ENCODE measurements at places on chromosomes 3 and 15. TPM values are rescaled to one million over a fixed set of nuclear protein-coding genes. Genes with fewer than 3 reads are reported as not detected.

DNA sequence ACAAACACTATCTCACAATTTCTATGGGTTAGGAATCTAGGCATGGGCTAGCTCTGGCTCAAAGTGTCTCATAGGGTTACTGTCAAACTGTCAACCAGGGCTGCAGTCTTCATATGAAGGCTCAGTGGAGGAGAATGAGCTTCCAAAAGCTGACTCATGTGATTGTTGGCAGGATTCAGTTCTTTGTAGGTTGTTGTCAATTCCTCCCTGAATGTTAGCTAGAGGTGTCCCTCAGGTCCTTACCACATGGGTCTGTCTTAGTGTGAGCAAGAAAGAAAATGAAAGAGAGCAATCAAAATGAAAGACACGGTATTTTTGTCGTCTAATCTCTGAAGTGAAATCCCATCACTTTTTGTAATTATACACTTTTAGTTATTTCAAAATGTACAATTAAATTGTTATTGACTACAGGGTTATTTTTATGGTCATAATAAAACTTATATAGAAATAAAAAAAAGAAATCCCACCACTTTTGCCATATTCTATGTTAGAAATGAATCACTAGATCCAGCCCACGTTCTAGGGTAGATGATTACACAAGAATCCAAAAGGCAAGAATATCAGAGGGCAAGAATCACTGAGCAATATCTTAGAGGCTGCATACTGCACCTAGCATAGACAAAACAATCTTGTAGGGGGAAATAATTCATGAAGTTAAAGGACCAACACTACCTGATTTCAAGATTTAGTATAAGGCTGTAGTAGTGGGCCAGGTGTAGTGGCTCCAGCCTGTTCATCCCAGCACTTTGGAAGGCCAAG, 8.4 kb downstream of the ACSBG1 start:
- H3K4me1 ChIP-seq: peaks cover 12% of the 10 kb centered on the region
- no peak overlapping the region for H3K4me3 ChIP-seq
- peaks cover 4% of the 10 kb centered on the region for H3K36me3 ChIP-seq
- DNase-seq: no peak
- H3K27ac ChIP-seq: no peak overlapping the region

GRCh38 chr15:95429345-95429744, 901.2 kb upstream of the NR2F2 start:
- H3K4me1 ChIP-seq: no peaks in the 10 kb centered on the region
- no peak for DNase-seq
- H3K27me3 ChIP-seq: no peaks in the 10 kb centered on the region
- no peaks in the 10 kb centered on the region for H3K36me3 ChIP-seq

DNA sequence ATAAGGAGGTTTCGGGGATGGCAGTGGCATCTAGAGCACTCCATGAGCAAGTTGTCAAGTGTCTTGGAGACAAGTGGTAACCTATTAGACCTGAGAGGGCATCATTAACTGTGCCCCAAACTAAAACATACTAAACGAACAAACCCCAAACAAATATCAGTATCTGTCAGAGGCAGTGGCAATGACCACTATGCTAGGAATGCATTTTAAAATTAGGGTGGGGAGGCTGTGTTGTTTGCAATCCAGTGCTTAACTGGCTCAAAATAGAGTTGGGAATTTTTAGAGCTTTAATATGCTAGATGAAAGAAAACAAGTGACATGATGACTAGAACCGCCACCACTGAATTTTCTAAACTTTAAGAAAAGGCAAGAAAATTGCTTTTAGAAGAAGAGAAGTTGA, 51.8 kb upstream of the TPRG1 start:
- no peak overlapping the region for H3K4me3 ChIP-seq
- no peaks in the 10 kb centered on the region for H3K36me3 ChIP-seq
- H3K27me3 ChIP-seq: no peaks in the 10 kb centered on the region
- DNase-seq: no peak
- peaks cover 3% of the 10 kb centered on the region for H3K4me1 ChIP-seq

- H3K27me3 ChIP-seq: no peaks in the 10 kb centered on the region
- no peaks in the 10 kb centered on the region for H3K4me1 ChIP-seq
- no peak overlapping the region for H3K4me3 ChIP-seq
- H3K36me3 ChIP-seq: no peaks in the 10 kb centered on the region
Observed at GRCh38 chr3:23431764-23432163, 228.6 kb downstream of the UBE2E2 start.

- no peak overlapping the region for H3K27ac ChIP-seq
- no peaks in the 10 kb centered on the region for H3K27me3 ChIP-seq
- peaks cover 5% of the 10 kb centered on the region for H3K4me1 ChIP-seq
- peaks cover 11% of the 10 kb centered on the region for H3K36me3 ChIP-seq
- DNase-seq: no peak
Observed at GRCh38 chr3:23985747-23986544, 40.9 kb downstream of the NR1D2 start.

DNA sequence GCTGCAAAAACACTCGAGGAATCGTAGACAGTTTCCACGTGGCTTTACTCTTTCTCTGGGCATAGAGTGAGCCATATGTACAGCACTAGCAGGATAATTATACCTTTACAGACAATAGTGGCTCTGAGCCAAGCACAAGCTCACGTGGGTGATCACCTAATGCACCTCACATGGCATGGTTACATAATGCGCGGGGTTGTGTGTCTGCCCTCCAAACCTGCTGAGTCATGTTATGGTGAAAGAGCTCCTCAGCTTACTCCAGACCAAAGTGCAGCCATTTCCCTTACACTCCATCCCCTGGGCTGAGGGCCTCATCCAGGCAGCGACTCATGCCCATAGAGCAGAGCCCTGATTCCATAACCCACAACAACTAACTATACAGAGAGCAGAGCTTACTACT, 1458.4 kb upstream of the CADM2 start:
- H3K4me1 ChIP-seq: no peaks in the 10 kb centered on the region
- no peak overlapping the region for H3K27ac ChIP-seq
- no peak overlapping the region for H3K4me3 ChIP-seq
- no peaks in the 10 kb centered on the region for H3K36me3 ChIP-seq
- no peaks in the 10 kb centered on the region for H3K27me3 ChIP-seq
- DNase-seq: no peak

- H3K27me3 ChIP-seq: no peaks in the 10 kb centered on the region
- H3K36me3 ChIP-seq: peaks cover 30% of the 10 kb centered on the region
- H3K4me3 ChIP-seq: no peak overlapping the region
- H3K4me1 ChIP-seq: no peaks in the 10 kb centered on the region
- no peak for DNase-seq
- no peak overlapping the region for H3K27ac ChIP-seq
Observed at GRCh38 chr15:59063042-59063441, 41.9 kb upstream of the CCNB2 start.

GRCh38 chr3:48425281-48425812, 4.5 kb downstream of the PLXNB1 start:
- H3K27ac ChIP-seq: peak overlapping the region; percentile 78
- peaks cover 68% of the 10 kb centered on the region for H3K4me1 ChIP-seq
- no peak for DNase-seq
- H3K27me3 ChIP-seq: no peaks in the 10 kb centered on the region
- peak overlapping the region; percentile 4 for H3K4me3 ChIP-seq

GRCh38 chr3:62615258-62615849, 242.0 kb upstream of the FEZF2 start:
- no peak for DNase-seq
- no peaks in the 10 kb centered on the region for H3K36me3 ChIP-seq
- H3K4me3 ChIP-seq: no peak overlapping the region
- H3K4me1 ChIP-seq: no peaks in the 10 kb centered on the region
- H3K27me3 ChIP-seq: no peaks in the 10 kb centered on the region

DNA sequence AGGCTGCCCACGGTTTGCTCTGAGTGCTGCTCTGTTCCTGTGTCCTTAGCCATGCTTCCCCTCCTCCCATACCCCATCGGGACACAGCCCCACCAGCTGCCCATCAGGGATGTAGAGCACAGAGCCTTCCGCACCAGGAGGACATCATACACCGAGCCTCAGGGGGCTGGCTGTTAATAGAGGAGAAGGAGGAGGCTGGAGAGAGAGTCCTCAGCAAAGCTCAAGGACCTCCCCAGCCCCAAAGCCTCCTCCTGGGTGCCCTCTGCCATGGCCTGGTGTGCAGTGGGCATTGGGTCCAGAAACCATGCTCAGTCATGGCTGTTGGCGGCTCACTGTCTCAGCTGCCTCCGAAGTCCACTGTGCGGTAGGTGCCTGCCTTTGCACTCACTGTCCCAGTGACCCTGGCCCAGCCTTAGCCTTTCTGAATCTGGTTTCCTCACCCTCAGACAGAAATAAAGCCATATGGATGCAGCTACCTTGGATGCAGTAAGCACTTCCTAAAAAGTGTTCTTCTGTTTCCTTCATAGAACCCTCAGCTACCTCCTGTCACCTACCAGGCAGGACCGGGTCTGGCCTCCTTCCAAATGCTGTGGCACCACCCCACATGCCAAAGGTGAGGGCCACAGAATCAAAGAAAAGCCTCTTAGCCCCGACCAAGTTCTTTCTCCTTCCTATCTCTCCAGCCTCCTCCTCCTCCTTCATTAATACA, 53.9 kb downstream of the ACAD9 start:
- no peak overlapping the region for H3K4me3 ChIP-seq
- no peaks in the 10 kb centered on the region for H3K27me3 ChIP-seq
- DNase-seq: no peak
- no peaks in the 10 kb centered on the region for H3K4me1 ChIP-seq
- no peak overlapping the region for H3K27ac ChIP-seq
- H3K36me3 ChIP-seq: peaks cover 4% of the 10 kb centered on the region

DNA sequence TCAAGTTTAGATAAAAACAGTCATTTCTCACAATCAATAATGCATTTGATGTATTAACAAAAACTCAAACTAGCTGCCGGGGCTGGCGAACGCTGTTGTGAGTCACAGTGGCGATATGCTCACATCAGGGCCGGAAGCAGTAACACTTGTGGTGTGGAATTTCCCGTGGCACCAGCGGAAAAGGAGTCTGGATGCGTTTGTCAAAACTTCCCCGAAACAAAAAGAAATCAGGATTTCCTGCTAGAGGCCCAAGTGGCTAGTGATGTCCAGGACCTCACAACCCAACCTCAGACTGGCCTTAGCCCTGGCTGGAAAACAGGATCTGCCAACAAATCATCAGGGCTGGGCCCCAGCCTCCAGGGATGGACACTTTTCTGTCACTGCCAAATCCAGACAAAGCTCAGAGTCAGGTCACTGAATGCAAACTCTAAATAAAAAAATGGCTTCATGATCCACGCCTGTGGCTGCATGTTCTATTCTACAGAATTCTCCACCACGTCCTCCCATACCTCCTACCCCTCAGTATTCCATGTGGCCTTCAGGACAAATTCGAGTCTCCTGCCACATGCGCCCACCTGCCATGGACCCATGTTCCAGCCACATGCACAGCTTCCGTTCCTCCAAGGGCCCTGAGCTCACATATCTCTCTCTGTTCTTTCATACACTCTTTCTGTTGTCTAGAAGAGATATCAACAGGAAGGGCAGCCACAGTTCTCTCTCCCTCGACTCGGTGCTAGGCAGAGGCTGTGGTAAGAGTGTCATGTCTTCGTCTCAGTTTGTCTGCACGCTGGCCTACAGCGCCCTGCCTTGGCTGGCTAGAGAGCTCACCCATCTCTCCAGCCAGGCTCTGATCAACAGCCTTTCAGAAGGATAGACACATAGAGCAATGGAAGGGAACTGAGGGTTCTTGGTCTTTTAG, 35.4 kb downstream of the EHD4 start:
- no peak for DNase-seq
- H3K4me3 ChIP-seq: no peak overlapping the region
- no peaks in the 10 kb centered on the region for H3K36me3 ChIP-seq
- H3K27me3 ChIP-seq: no peaks in the 10 kb centered on the region
- H3K27ac ChIP-seq: peak overlapping the region; percentile 22
- peaks cover 5% of the 10 kb centered on the region for H3K4me1 ChIP-seq

GRCh38 chr15:47542312-47542989, 174.9 kb upstream of the SEMA6D start:
- H3K27me3 ChIP-seq: no peaks in the 10 kb centered on the region
- H3K36me3 ChIP-seq: no peaks in the 10 kb centered on the region
- peak overlapping the region; percentile 0 for H3K27ac ChIP-seq
- DNase-seq: peak; percentile 73
- no peak overlapping the region for H3K4me3 ChIP-seq

GRCh38 chr3:157135671-157136396, 24.1 kb downstream of the CCNL1 start:
- no peaks in the 10 kb centered on the region for H3K27me3 ChIP-seq
- H3K27ac ChIP-seq: peak overlapping the region; percentile 51
- DNase-seq: no peak
- peaks cover 31% of the 10 kb centered on the region for H3K4me1 ChIP-seq
- H3K36me3 ChIP-seq: no peaks in the 10 kb centered on the region
- no peak overlapping the region for H3K4me3 ChIP-seq

DNA sequence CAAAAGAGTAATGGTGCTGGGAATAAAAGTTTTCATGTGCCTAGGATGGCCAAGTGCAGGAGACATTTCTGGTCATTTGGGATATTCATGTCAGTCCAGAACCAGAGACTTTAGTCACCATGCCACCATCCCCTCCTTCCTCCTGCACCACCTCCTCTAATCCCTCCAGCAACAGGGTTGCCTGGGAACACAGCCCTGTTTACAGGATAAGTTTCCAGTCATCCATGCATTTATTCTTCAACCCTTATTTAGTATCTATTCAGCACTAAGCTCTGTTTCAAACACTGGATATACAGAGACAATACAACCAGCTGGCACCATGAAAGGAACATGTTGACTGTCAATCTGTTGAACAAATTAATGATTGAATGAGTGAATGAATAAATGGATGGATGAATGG, 211.7 kb downstream of the CLSTN2 start:
- H3K4me3 ChIP-seq: no peak overlapping the region
- no peaks in the 10 kb centered on the region for H3K36me3 ChIP-seq
- DNase-seq: no peak
- H3K27ac ChIP-seq: no peak overlapping the region

- H3K27me3 ChIP-seq: no peaks in the 10 kb centered on the region
- no peak overlapping the region for H3K4me3 ChIP-seq
- no peak for DNase-seq
- H3K27ac ChIP-seq: no peak overlapping the region
- H3K4me1 ChIP-seq: peaks cover 3% of the 10 kb centered on the region
Observed at GRCh38 chr3:10515884-10516495, 10.6 kb upstream of the ATP2B2 start.

- H3K36me3 ChIP-seq: no peaks in the 10 kb centered on the region
- no peak overlapping the region for H3K27ac ChIP-seq
- no peak overlapping the region for H3K4me3 ChIP-seq
- no peaks in the 10 kb centered on the region for H3K27me3 ChIP-seq
Observed at GRCh38 chr15:49887659-49888322, 231.2 kb downstream of the ATP8B4 start.

DNA sequence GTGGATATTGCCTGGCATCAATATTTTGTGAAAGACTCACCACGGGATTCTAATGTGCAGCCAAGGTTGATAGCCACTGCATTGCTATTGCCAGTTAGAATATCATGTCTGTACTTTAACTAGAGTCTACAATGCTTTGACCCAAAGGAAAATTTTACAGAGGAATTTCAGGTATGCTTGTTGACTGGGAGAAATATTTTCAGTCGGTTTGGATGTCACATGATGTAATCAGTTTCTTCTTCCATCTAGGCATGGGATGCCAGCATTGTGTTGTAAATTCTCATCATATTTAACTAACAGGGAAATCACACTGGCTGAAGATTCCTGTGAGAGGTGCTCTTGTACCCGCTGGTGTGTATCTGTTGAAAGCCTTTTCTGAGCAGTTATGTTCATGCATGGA, 508.9 kb upstream of the ADAMTS9 start:
- H3K4me1 ChIP-seq: peaks cover 5% of the 10 kb centered on the region
- H3K27me3 ChIP-seq: no peaks in the 10 kb centered on the region
- no peak overlapping the region for H3K27ac ChIP-seq
- DNase-seq: no peak
- no peak overlapping the region for H3K4me3 ChIP-seq

GRCh38 chr3:17801131-17801530, 58.7 kb upstream of the TBC1D5 start:
- no peaks in the 10 kb centered on the region for H3K27me3 ChIP-seq
- DNase-seq: no peak

Gene GOLGA6L9
- total RNA-seq: 4.3 TPM

Gene COL8A1
- total RNA-seq: 200 TPM

Gene CLDN1
- total RNA-seq: 11.4 TPM

Gene UBXN7
- 25.0 TPM for total RNA-seq

All from spinal cord (tissue), 10 donors.